Upper lobe of left lung (tissue), 6 donors: ENCODE measurements at places on chromosomes 7 and 10. TPM values are rescaled to one million over a fixed set of nuclear protein-coding genes. Genes with fewer than 3 reads are reported as not detected.

KLF14 gene
- total RNA-seq: not detected

- peaks cover 52% of the 10 kb centered on the region for H3K4me1 ChIP-seq
- DNase-seq: peak; percentile 83
- no peaks in the 10 kb centered on the region for H3K36me3 ChIP-seq
- H3K27me3 ChIP-seq: peaks cover 53% of the 10 kb centered on the region
- no peak overlapping the region for H3K27ac ChIP-seq
- H3K4me3 ChIP-seq: no peak overlapping the region
Measured at GRCh38 chr7:157022681-157023588, 12.5 kb upstream of the MNX1 start.

DNA sequence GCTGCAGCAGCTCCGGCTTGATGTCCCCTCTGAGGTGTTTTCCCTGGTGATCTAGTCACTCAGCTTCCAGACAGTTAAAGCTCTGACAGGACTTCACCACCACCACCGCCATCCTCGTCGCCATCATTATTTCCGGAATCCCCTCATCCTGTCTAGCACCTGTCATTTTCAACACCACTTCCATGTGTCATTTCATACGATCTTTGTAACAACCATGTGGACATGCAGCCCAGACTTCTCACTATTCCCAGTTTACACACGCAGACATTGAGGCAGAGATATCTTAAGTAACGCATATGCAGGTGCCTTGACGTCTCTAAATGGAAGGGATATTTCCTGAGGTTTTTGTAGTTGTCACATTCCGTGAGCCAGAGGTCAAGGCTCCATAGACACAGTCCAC is 530.6 kb upstream of the FOXK1 start:
- no peak overlapping the region for H3K4me3 ChIP-seq
- no peaks in the 10 kb centered on the region for H3K4me1 ChIP-seq
- H3K27ac ChIP-seq: no peak overlapping the region
- no peaks in the 10 kb centered on the region for H3K36me3 ChIP-seq

GRCh38 chr7:104137971-104138370 is 69.8 kb downstream of the ORC5 start:
- no peak overlapping the region for H3K27ac ChIP-seq
- DNase-seq: no peak
- no peaks in the 10 kb centered on the region for H3K4me1 ChIP-seq
- no peaks in the 10 kb centered on the region for H3K27me3 ChIP-seq
- peaks cover 48% of the 10 kb centered on the region for H3K36me3 ChIP-seq
- no peak overlapping the region for H3K4me3 ChIP-seq

STAMBPL1 gene
- 4.9 TPM for total RNA-seq

DNA sequence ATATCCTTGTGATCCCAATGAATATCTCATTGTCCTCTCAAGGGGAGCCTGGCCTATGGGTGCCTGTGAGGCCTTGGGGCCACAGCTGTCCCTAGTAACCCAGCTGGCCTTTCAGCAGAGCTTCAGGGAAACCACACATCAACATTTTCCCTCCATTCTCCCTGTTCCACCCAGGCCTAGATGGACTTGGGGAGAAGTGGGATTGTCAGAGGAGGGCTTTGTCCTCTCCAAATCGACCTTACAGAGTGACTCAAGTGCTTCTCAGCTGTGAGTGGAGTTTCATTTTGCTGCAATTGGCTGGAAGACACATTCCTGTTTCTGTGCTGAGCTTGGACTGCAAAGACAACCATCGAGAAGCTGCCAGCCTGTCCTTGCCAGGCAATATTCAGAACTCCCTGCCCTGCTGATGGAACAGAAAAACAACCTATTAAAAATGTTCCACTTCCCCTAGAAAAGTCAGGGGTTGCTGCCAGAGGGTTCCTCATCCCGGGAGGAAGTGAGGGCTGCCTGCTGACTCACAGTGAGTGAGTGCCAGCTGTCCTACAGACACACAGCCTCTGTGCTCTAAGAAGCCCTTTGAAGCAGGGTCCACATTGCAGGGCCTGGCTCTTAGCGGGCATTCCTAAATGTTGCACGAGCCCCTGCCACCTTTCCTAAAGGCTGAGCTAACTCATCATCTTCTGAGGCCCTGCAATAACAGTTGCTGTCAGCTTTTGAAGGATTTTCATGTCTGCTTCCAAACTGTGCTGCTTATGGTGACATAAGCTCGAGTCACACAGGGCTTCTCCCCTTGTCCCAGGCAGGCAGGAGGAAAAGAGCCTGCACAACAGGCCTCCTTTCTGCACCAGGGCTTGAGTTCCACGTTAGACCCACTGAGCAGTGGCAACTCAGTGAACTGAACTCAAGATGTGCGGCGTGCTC is 20.5 kb downstream of the STRA8 start:
- no peak for DNase-seq
- H3K27me3 ChIP-seq: no peaks in the 10 kb centered on the region
- peaks cover 15% of the 10 kb centered on the region for H3K4me1 ChIP-seq

ZC3HAV1L gene
- total RNA-seq: 8.8 TPM

NPY4R2 gene
- 2.6 TPM for total RNA-seq

DNA sequence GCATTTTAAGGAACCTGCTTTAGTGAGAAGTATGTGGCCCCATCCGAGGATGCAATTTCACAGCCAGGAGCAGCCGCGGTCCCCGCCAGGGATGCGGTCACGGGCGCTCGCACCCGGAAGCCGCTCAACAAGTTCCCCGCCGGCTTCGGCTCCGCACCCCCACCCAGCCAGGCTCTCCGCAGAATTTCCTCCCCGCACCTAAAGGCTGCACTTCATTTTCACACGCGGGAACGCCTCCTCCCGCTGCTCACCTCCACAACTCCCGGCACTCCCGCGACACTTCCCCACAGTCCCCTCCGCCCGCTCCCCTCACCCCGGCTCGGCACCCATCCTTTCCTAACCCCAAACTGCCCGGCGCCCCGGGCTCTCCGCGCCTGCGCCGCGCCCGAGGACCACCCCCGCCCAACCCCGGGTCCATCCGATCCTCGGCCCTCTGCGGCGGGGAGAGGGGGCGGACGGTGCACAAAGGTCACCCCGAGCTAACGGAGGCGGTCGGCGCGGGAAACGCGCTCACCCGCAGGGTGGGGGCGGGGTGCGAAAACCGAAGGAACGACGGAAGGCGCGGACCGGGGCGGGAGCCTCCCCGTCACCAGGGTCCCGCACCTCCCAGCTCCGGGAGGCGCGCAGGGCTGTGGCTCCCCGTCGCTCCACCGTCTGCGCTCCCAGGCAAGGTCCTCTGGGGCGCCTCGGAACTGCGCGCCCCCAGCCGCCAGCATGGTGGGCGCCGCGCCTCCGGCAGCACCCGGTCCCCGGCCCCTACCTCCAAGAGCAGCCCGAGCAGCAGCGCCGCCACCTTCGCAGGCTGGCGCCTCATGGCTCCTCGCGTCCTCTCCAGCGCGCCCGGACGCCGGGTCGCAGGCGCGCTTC is 558 bp downstream of the VOPP1 start:
- H3K27me3 ChIP-seq: no peaks in the 10 kb centered on the region
- peak; percentile 92 for DNase-seq
- peak overlapping the region; percentile 92 for H3K27ac ChIP-seq

ASZ1 gene
- total RNA-seq: not detected

DNA sequence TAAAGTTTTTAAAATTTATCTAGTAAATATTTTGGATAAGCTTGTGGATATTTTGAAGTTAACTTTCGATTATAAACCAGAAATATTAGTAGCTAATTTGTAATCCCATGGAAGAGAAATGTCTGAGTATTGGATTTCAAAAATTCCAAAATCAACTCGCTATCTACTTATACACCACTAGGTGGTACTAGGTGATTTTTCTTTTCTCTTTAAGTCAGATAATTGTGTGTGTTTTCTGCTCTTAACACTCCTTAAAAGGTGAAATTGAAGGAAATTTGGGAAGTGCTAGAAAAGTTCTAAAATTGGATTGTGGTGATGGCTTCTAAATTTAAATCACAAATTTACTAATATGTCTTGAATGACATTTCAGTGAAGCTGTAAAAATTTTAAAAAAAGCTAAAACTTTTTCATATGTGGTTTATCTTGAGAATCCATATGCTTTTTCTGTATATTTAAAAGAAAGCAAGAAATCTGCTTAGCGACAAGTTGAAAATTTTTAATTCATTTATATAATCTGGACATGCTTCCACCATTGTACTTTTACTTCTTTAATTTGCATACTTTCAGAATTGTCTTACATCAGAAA is 90.2 kb downstream of the IPMK start:
- H3K4me1 ChIP-seq: no peaks in the 10 kb centered on the region
- H3K27ac ChIP-seq: no peak overlapping the region
- no peaks in the 10 kb centered on the region for H3K36me3 ChIP-seq
- H3K4me3 ChIP-seq: no peak overlapping the region

- no peaks in the 10 kb centered on the region for H3K27me3 ChIP-seq
- no peaks in the 10 kb centered on the region for H3K36me3 ChIP-seq
- H3K4me3 ChIP-seq: peak overlapping the region; percentile 77
Measured at GRCh38 chr7:24572393-24572996, 757 bp upstream of the PALS2 start.

ASAH2 gene
- total RNA-seq: 21.0 TPM

- peak overlapping the region; percentile 81 for H3K4me3 ChIP-seq
- no peaks in the 10 kb centered on the region for H3K27me3 ChIP-seq
- peak overlapping the region; percentile 93 for H3K27ac ChIP-seq
- no peak for DNase-seq
Measured at GRCh38 chr7:107564553-107565298, 955 bp downstream of the DUS4L start.

DNA sequence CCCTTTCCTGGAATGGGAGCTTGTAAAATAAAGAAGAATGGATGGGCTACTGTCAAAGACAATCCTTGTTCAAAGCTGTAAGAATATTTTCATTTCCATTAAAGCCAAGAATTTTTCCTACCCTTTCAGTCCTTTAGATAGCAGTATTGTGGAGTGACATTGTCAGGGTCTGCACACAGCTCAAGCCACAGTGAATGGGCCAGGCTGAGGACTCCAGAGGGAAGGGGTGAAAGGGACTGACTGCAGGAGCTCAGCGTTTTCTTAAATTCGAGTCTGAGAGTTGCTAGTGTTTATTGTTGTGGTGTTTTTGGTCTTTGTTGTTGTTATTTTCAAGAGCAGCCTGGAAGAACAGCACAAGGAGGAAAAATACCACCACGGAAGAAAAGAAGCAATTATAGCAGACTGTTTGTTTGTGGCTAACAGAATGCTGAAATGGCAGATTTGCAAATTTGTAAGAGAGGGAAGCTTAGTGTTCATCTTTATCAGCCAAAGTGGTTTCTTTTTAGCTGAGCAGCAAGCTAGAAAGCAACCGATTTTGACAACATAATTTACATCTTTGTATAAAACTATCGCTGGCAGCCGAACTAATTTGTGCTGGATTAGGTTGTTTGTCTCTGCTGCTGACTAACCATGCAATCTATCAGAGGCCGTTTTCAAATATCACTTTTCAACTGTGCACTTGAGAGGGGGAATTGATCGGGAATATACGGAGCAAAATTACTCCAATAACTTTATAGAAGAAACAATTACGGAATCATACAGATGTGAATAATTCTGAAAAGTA is 192.1 kb downstream of the LRMDA start:
- DNase-seq: no peak
- H3K27ac ChIP-seq: no peak overlapping the region

DNA sequence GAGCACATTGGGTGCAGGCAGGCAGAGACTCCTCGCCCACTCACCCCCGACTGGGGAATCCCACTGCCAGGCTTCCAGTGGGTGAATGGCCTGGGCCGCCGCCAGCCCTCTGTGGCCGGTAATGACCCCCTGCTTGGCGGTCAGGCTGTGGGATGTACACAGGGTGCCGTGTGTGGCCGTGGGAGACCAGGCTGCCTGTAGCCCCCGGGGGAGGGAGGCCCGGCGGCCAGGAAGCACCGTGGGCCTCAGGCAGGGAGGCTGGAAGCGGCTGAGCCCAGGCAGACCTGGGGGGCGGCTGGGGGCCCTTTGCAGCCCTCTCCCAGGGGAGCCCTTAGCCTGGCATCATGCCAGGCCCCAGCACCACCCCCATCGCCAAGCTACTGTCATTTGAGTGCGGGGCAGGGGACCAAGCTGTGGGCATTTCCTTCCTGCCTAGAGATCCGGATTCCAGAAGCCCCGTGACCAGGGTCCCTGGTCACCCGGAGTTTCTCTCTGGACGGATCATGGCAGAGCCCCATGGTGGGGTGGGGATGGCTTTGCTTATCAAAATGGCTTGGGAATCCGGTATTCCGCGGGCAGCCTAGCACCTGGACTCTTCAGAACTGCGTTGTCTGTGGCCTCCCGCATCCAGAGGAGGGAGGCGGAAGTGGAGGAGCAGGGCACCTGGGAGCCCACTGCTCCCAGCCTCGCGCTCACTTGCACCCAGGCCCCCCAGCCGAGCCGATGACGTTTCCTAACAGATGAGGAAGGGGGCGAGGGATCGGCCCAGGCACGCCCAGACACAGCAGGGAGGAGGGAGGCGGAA is 1.1 kb downstream of the TTYH3 start:
- peak overlapping the region; percentile 86 for H3K27ac ChIP-seq
- H3K4me1 ChIP-seq: peaks cover 56% of the 10 kb centered on the region
- H3K36me3 ChIP-seq: no peaks in the 10 kb centered on the region
- DNase-seq: peak; percentile 69
- peak overlapping the region; percentile 88 for H3K4me3 ChIP-seq

DOCK4 gene
- total RNA-seq: 77.7 TPM

DNA sequence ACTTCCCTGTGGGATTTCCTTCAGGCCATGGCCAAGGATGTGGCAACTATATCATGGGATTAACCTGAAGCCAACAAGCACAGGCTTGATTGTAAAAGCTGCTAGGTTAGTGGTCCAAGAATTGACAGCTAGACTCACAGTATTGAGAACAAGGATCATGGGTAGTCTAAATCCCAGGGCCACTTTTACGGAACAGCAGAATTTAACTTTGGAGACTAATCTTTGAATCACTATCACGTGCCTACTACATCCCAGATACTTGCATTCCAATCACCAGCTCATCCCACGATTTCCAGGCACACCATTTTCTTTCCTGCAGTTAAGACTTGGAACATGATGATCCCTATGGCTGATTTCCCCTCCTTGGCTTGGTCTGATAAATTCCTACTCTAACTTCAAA is 65.6 kb upstream of the ADO start:
- no peak overlapping the region for H3K27ac ChIP-seq
- no peaks in the 10 kb centered on the region for H3K36me3 ChIP-seq
- no peak for DNase-seq
- H3K4me3 ChIP-seq: no peak overlapping the region
- H3K4me1 ChIP-seq: peaks cover 6% of the 10 kb centered on the region

DNA sequence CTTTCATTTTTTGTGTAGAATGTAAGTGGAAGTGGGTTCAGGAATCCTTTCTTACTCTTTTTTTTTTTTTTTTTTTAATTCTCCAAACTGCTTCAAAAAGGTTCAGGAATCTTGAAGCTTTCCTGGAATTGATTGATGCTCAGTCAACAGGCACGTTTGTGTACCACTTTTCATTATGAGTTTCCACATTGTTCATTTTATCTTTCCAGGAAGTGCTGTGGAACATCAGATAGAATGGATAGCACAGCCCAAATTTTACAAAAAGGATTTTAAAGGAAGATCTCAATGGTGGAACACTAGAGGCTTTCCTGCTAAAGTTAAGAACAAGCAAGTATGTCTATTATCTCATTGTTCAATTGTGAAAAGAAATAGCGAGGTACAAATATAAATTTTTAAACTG is 1.9 kb upstream of the PPP1R35 start:
- no peaks in the 10 kb centered on the region for H3K27me3 ChIP-seq
- peak overlapping the region; percentile 95 for H3K27ac ChIP-seq
- no peak for DNase-seq
- H3K36me3 ChIP-seq: peaks cover 5% of the 10 kb centered on the region

- H3K27me3 ChIP-seq: no peaks in the 10 kb centered on the region
- H3K4me3 ChIP-seq: no peak overlapping the region
- no peak overlapping the region for H3K27ac ChIP-seq
- H3K4me1 ChIP-seq: no peaks in the 10 kb centered on the region
- DNase-seq: no peak
Measured at GRCh38 chr7:63080831-63081230, 917.8 kb upstream of the ZNF722 start.

NME8 gene
- total RNA-seq: 0.91 TPM

SPDYE1 gene
- total RNA-seq: not detected
